ENCODE measurements at places on chromosomes 4 and X.

- no peak for DNase-seq
Observed at GRCh38 chrX:21838937-21839333, 482 bp upstream of the MBTPS2 start.

DNA sequence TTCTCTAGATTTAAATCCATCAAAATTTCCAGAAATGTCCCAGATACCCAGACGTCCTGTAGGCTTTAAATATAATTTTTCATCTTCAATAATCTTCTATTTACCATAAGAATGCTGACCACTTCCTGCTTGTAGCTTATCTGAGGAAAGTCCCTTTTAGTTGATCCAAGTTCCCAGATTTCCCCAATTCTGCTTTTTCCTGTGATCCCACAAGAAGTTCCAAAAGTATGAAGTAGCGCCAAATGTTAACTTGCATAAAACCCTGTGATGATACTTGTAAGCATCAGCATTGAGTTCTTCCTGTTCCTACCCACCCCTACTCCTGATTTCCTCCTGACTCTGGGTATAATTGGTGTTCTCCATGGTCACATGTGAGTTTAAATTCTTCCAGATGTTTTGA, 10.6 kb upstream of the TLR8 start:
- no peak for DNase-seq

GRCh38 chrX:40912576-40912975, 172.7 kb upstream of the USP9X start:
- DNase-seq = no peak

DNA sequence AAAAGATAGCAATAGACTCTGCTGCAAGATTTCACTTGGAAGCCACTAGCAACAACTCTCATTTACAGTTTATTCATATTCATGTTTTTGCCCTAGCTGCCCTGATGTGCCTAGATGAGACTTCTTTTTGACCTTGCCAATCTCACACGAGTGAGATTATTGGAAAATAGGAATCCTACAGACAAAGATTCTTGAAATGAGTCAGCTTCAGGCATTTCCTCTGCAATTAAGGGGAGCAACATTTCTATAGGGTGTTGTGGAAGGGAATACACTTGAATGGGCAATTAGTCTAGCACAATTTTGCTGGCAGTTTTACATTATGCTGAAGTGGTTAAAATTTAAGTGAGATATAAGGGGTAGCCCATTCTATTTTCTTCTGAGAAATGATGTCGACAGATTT, 217.0 kb upstream of the FAT4 start:
- DNase-seq = no peak

DNA sequence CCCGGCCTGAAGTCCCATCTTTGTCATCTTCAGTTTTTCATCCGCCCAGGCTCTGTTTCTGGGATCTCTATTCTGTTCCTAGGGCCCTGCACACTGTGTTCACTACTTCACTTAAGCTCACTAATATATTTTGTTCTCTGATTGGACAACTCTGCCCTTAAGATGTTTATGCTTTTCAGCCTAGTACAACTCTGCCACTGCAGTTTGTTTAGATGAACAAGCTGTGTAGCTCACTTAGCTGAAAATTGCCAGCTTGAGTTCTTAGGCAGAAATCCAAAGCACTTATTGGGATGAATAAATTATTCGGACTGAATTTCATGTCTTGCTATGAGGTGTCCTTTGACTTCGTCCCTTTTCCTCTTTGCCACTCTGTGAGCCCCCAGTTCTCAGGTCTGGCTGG, 60.8 kb downstream of the NYX start:
- no peak for DNase-seq

- no peak for DNase-seq
Observed at GRCh38 chr4:32192363-32192762, 1472.2 kb downstream of the PCDH7 start.

- no peak for DNase-seq
Observed at GRCh38 chrX:136525738-136526606, 6.0 kb upstream of the VGLL1 start.

- DNase-seq = peak; percentile 7
Observed at GRCh38 chr4:40201898-40202297, 5.1 kb downstream of the RHOH start.

- DNase-seq = no peak
Observed at GRCh38 chrX:45621376-45622041, 420.8 kb upstream of the DIPK2B start.

DNA sequence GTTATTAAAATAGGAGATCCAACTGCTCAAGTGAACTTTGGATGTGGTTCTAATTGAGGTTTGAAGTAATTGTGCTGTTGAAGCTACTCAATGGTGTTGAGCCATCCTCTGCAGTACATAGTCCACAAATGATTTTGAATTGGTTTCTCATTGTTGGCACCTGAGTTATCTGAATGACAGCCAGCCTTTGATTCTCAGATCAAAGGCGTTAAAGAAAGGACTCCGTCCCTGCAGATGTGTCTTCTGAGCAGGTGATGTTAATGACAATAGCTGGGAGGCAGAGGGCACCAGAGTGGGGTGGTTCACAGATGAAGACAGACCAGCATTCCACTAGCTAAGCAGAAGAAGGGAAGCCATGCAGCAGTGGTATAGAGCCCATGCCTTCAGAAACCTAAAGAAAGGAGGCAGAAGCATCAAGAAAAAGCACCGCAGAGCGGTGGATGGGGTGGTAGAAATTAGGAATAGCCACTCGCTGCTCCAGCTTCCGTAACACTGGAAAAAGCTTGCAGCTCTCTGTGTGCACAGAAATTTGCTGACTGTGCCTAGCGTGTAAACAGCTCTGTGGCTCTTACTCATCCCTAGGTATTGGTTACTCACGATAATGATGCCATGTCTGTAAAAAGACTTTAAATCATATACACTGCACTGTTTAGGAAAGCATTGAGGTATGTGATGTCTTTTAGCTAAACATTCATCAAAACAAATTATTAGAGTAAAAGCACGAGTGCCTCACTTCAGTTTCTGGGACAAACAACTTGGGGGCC, 79.2 kb upstream of the CLCN4 start:
- no peak for DNase-seq

DNA sequence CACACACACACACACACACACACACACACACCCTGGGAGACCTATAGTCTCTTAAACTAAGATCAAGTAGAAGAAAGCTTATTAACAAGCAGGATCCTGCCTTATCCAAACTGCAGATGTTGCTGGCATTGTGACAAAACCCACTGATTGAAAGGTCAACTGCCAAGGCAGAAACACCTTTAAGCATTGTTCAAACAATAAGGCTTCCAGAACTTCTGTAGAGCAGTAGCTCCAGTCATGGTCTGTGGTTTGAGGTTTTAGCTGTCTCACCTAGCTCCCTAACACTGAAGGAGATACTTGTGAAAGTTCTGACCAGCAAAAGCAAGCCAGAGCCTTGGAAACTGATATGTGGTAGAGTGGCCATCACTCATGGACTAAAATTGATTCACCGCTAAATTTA, 59.8 kb downstream of the PTCHD1 start:
- DNase-seq = no peak

DNA sequence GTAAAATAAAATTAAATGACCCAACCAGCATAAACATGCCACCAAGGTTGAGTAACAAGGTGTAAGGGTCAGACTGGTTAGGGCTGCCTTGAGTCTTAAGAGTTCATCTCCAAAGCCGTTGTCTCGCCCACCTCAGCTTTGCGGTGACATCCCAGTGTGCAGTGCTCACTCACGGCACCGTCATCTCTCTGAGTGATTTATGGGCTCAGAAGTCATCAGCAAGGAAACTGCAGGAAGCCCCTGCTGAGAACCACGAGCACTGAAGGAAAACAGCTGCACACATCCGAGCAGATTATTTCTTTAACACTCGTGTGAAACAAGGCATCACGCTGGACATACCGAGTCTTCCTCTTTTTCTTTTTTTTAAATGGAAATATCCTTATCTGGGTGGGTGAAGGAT, 411.1 kb downstream of the TRIML1 start:
- no peak for DNase-seq

- no peak for DNase-seq
Observed at GRCh38 chr4:47786958-47787370, 50.9 kb downstream of the CORIN start.

- DNase-seq = no peak
Observed at GRCh38 chrX:23103546-23103945, 103.8 kb downstream of the DDX53 start.

DNA sequence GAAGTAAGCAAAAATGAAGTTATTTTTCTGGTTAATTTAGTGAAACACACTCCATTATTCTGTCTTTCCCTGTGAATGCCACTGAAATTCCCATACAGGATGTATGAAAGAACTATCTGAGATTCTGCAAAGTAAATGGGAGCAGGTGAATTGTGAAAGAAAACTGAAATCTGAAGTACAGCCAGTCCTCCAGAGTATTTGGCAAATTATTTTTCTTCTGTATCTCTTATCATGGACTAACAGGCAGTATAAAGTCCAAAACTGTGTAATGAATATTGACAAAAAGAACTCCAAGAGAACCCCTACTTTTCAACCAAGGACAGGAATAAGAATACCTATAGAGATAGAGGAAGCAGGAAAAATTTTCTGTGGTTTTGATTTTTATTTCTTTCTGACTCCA, 40.8 kb upstream of the AR start:
- DNase-seq = no peak

- no peak for DNase-seq
Observed at GRCh38 chr4:84024405-84024804, 474.7 kb downstream of the NKX6-1 start.

- DNase-seq = no peak
Observed at GRCh38 chrX:110428144-110428543, 69.5 kb downstream of the RTL9 start.

All from CD4-positive, alpha-beta T cell (primary cell).